Activated T-helper 9 cell treated with anti-CD3 and anti-CD28 coated beads, Interleukin-2, amount 50 U/mL, for 16 hours (primary cell): ENCODE measurements at places on chromosomes 4 and X.

DNA sequence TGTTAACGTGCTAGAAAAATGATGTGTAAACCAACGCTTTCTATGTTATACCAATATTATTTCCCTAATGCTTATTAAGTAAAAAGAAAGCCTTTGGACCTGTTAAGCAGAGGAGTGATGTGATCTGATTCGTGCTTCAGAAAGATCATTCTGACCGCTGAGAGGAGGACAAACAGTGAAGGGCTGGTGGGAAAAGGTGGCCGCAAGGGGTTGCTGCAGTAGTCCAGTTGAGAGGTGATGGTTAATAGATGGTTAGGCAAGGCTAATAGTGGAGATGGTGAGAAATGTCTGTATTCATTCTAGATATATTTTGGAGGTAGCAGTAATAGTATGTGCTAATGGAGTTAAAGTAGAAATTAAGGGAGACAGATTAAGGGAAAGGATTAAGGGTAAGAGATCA is 12.9 kb upstream of the VGLL1 start:
- DNase-seq: no peak

DNA sequence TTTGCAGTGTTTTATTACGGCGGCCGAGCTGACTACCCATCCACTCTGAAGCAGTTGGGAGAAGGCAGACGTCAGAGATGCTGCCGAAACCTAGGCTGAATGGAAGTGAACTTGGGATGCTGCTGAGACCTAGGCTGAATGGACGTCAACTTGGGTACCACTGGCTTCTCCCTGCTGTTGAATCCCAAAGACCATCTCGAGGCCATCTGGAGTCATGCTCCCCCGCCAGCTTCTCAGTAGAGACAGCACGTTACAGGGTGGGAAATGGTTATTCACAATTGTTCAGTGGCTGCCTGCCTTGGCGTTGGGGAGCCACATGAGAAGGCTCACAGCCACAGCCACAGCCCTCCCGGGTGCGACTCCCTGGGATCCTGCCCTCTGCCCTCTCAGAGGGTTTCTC is 40.9 kb downstream of the P2RY8 start:
- DNase-seq: no peak

- DNase-seq: no peak
These were observed 417.1 kb upstream of the MAGEB16 start for GRCh38 chrX:35380808-35381700.

- no peak for DNase-seq
These were observed 38.8 kb downstream of the FGF2 start for GRCh38 chr4:122865425-122865824.

GRCh38 chrX:131264665-131265064 is 24.4 kb downstream of the IGSF1 start:
- no peak for DNase-seq

DNA sequence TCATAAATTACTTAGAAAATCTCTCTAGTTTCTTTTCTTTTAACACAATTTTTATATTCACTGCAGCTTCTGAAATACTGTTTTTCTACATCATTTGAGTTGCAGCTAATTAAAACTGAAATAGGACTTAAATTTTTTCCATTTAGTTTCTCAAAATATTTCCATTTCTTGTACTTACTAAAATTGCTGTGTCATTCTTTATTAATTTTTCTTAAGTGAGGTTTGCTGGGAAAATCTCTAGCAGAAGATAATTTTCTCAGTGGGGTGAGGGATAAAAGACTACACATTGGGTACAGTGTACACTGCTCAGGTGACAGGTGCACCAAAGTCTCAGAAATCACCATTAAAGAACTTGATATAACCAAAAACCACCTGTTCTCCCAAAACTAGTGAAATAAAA is 57.7 kb downstream of the RNF150 start:
- DNase-seq: no peak

- no peak for DNase-seq
These were observed 5.1 kb upstream of the TREX2 start for GRCh38 chrX:153450949-153451277.

DNA sequence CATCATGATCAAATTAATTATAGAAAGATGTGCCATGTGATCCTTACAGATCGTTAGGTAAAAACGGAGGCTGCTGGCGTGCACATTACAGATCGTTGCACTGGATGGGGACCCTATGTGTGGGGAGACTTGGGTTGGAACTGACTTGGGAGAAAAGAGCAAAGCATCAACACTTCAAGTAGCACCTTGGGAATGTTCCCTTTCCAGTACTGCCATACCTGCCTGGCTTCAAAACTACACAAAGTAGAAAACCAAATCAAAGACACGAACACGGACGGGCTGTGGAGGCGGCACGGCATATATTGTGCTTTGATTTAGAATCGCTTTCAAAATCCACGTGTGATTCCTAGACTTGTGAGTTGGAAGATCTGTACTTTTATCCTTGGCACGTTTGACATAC is 898 bp downstream of the CMC4 start:
- no peak for DNase-seq

- DNase-seq: no peak
These were observed 99.6 kb downstream of the DHRSX start for GRCh38 chrX:2401201-2401589.

GRCh38 chr4:189660722-189661360 is 279.8 kb upstream of the FRG1 start:
- DNase-seq: no peak

GRCh38 chr4:173135241-173135847 is 33.3 kb upstream of the GALNT7 start:
- DNase-seq: no peak

- peak; percentile 13 for DNase-seq
These were observed 36.8 kb upstream of the VMA21 start for GRCh38 chrX:151359931-151360871.

DNA sequence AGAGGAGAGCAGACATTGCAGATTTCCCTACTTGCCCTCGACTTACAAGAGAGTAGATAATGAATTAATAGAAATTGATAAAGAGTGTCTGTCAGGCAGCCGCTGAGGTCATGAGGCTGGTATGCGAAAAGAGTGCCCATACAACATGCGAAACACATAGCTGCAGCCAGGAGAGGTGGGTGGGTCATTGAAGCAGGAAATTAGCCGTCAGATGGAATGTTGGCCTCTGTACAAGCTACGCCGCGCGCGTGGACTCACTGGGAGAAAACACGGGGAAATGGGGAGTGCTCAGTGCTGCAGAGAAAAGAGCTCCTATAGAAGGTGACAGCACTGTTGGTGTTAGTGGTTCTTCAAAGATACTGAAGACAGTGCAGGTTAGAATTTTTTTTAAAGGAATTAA is 125.1 kb downstream of the RAPGEF2 start:
- no peak for DNase-seq

DNA sequence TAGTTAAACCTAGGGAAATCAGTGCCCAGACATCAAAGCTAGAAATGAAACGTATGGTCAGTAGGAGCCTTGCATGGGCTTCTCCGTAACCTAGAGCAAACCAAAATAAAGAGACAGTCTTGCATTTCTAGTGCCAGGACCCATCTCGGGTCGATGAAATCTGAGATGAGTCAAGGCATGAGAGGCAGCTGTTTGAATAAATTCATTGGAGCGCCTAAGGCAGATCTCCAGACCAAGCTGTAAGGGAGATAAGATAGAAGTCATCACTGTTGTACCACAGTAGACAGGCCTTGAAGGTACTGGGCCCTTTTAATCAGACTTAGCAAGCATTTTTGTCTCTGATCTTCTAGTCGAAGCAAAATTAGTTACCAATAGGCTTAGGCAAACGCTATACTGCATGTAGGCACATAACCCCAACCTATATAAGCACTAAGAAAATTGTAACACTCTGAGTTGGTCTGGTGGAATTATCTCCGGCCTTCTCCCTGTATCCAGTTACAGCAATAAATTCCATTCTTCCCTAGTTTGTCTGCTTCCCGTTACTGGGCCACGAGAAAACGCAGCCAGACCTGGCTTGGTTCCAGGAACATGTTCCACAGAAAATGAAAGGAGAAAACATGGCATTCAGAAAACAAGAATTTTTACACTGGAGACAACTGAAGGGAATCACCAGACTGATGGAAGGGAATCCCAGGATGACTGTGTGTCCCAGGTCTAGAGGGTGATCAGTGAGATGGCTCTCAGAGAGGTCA is 21.1 kb upstream of the PAPSS1 start:
- DNase-seq: no peak

GRCh38 chr4:129429581-129430320 is 333.8 kb downstream of the C4orf33 start:
- DNase-seq: no peak

- DNase-seq: no peak
These were observed 62.8 kb downstream of the DHX15 start for GRCh38 chr4:24521544-24521943.

- DNase-seq: no peak
These were observed 694 bp downstream of the OCRL start for GRCh38 chrX:129540722-129541184.

- no peak for DNase-seq
These were observed 107.2 kb upstream of the TBL1X start for GRCh38 chrX:9357518-9358114.
